ENCODE measurements at places on chromosomes 13 and 19.

- no peak for DNase-seq
Measured at GRCh38 chr19:5123646-5124045, 154.7 kb downstream of the KDM4B start.

DNA sequence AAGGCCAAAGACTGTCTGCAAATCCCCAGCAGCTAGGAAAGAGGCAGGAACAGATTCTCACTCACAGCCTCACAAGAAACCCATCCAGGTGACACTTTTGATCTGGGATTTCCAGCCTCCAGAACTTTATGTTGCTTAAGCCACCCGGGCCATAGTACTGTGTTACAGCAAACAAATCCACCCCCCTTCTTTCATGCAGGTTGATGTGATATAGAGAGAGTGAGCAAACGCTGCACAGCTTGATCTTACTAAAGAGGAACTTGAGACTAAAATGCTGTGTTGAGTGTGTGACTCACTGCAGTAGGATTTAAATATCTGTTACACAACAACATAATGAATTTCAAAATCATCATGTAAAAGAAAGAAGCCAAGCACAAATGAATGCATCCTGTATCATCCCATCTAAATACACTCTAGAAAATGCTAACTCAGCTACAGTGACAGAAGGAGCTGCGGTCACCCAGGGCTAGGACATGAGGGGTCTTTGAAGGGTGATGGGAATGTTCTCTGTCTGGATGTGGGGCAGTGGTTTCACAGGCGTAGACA lies 32.2 kb downstream of the RCBTB2 start:
- DNase-seq: no peak

- no peak for DNase-seq
Measured at GRCh38 chr13:29704648-29705047, 109.2 kb upstream of the SLC7A1 start.

GRCh38 chr13:30932481-30933353 lies at the start of gene TEX26:
TEX26 (plus strand) TSS chr13:30932656; CDS start chr13:30932716, 60 bp downstream.
- DNase-seq: no peak
